ENCODE measurements at places on chromosomes 12 and 14.

- no peak for DNase-seq
Measured at GRCh38 chr12:15152868-15153267, 68.3 kb downstream of the RERG start.

- no peak for DNase-seq
Measured at GRCh38 chr12:89236237-89236636, 116.1 kb downstream of the DUSP6 start.

DNA sequence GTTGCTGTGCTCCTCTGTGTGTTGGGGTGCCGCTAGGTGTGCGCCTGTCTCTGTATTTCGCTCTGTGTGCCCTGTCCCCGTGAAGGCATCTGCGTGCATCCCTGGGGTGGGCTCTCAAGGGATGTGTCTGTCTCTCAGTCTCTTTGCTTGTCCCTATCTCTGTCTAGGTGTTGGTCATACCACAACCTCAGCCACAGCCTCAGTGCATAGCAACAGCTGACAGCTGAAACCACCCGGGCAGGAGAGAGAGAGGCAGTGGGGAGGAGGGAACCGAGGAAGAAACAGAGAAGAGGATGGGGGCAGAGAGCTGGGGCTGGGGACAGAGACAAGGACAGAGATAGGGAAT is 953 bp upstream of the NXPH4 start:
- no peak for DNase-seq

DNA sequence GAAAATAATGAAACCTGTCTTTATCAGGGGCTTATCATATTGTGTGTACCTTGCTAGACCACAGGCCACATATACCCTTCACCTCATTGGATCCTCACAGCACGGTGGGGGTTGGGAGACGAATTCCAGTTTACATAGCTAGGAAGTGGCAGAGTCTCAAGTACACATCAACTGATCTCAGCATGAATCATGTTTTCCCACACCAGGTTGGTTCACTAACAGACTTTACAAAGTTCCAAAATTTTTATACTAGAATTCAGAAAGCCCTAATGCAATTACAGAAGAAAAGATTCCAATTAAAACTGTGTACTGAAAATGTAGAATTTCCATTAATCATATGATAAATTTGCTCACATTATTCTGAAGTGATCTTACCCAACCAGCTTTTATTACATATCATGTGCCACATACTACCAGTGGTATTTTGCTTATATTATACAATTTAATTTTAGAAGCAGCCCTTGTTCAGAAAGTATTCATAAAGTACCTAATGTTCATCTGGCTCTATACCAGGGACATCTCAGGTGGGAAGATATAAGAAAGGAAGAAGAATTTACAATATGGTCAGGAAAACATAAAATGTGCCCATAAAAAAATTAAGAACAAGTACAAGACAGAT is 196.2 kb downstream of the ITPR2 start:
- DNase-seq = no peak

DNA sequence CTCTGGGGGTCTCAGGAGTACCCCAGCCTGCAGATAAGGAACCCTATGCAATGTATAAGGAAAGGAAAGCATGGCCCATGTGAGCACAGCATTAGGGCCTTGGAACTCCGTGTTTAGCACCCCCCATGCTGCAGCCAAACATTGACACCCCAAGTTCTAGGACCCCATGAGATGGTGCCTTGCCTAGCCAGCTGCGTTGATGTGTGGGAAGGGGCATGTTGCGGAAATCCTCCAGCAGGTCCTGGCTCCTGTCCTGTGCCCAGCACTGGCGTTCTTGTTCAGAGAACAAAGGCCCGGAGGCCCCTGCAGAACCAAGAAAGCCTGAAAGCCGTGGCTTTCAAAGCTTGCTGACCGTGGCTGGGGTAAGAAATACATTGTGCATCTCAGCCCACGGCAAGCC is 99.4 kb upstream of the DIO3 start:
- no peak for DNase-seq

DNA sequence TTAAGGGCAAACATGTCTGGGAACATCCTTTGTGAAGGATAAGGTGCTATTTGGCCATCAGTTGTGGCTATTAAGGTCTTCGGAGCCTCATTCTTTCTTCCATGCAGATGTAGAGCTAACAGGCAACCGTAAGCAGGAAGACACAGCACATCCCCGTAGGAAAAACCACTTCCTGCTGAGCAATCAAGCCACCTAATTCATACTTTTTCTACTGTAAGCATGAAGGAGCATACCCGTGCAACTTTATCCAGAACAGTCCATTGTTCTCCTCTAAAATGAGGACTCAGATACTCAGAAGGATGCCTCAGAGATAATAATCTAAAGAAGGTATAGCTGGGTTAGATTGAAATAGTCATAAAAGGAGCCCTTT is 232.0 kb downstream of the PPM1H start:
- no peak for DNase-seq

DNA sequence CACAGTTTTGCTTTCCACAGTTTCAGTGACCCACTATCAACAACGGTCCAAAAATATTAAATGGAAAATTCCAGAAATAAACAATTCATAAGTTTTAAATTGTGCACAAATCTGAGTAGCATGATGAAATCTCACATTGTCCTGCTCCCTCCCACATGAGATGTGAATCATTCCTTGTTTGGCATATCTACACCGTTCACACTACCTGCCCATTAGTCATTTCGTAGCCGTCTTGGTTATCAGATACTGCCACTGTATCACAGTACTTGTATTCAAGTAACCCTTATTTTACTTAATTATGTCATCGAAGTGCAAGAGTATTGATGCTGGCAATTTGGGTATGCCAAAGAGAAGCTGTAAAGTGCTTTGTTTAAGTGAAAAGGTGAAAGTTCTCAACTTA is 145.3 kb downstream of the SLC5A8 start:
- DNase-seq = no peak

Measured in stimulated activated effector memory CD8-positive, alpha-beta T cell treated with anti-CD3 and anti-CD28 coated beads, Interleukin-12 subunit alpha, Interleukin-12 subunit beta, amount 100 ng/mL, for 72 hours (primary cell).